ENCODE measurements at places on chromosomes 2 and 18.

GRCh38 chr2:119005555-119005954 lies 63.6 kb downstream of the MARCO start:
- DNase-seq = peak; percentile 3

- no peak for DNase-seq
These were observed 23.5 kb downstream of the CCT7 start for GRCh38 chr2:73257425-73258125.

- DNase-seq = no peak
These were observed 92.6 kb upstream of the TMEM18 start for GRCh38 chr2:769771-770170.

GRCh38 chr18:26468931-26469340 lies 79.4 kb downstream of the KCTD1 start:
- DNase-seq = no peak

- DNase-seq = no peak
These were observed 195.8 kb downstream of the CYP26B1 start for GRCh38 chr2:71951718-71952404.

Measured in breast epithelium (tissue), 4 donors.